ENCODE measurements at places on chromosomes 6 and 20.

- no peak for DNase-seq
These were observed 2.6 kb upstream of the CENPW start for GRCh38 chr6:126337323-126337722.

- DNase-seq, result no peak
These were observed 27.0 kb downstream of the TRIM27 start for GRCh38 chr6:28896505-28897368.

- peak; percentile 53 for DNase-seq
These were observed 8.3 kb downstream of the ELOVL2 start for GRCh38 chr6:11035616-11036350.

GRCh38 chr6:45607798-45608197, 230.1 kb upstream of the SUPT3H start:
- DNase-seq, result peak; percentile 90

DNA sequence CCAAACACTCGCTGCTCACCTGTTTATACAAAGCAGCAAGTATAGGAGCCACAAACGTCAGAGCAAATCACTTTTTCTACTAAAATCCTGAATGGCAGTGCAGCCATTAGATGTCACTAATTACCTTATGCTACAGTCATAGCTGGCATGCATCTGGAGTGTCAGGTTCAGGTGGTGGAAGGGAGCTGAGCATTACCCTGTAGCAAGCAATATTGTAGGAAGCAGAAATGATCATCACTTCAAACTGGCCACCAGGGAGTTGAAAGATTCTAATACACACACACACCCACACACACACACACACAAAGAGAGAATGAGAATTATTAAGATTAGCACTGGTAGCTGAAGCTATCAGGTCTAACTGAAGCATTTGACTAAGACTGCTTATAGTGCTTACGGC, 75.8 kb downstream of the EFHC1 start:
- no peak for DNase-seq

- DNase-seq, result no peak
These were observed 11.2 kb downstream of the UST start for GRCh38 chr6:148757944-148758480.

- DNase-seq, result no peak
These were observed 26.8 kb upstream of the BCAS1 start for GRCh38 chr20:54097236-54097529.

DNA sequence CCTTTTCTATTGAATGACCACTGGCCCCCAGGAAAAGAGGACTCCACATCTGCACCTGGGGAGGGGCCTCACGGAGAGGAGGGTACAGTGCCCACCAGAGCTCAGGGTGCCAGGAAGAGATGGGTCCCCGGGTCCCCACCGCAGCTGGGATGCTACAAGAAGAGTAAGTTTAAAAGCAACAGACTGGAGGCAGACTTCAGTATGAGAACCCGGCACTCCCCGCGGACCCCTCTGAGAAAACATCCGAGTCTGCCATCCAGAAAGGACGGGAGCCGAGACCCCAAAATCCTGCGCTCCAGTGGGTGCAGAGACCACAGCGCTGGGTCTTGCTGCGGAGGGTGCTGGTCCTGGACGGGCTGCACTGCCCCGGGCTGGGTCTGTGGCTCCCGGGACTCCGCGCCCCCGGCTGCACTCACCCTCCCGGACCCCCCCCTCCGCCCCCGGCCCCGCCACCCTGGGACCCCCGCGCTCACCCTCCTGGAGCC, 350 bp downstream of the HELZ2 start:
- DNase-seq, result no peak

DNA sequence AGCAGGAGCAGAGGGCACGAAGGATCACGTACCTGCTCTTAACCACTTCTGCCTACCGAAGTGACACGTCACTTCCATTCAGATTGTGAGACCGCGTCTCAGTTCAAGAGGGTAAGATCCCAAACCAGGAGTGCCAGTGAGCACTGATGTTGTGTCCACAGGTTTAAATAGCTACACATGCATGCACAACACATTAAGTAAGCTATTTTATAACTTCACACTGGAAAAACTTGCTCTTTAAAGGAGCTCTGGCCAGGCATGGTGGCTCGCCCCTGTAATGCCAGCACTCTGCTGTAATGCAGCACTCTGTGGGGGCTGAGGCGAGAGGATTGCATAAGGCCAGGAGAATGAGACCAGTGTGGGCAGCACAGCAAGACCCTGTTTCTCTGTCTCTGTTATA, 21.1 kb downstream of the ABHD12 start:
- DNase-seq, result no peak

GRCh38 chr6:155223646-155224451, 40.0 kb upstream of the CLDN20 start:
- no peak for DNase-seq

DNA sequence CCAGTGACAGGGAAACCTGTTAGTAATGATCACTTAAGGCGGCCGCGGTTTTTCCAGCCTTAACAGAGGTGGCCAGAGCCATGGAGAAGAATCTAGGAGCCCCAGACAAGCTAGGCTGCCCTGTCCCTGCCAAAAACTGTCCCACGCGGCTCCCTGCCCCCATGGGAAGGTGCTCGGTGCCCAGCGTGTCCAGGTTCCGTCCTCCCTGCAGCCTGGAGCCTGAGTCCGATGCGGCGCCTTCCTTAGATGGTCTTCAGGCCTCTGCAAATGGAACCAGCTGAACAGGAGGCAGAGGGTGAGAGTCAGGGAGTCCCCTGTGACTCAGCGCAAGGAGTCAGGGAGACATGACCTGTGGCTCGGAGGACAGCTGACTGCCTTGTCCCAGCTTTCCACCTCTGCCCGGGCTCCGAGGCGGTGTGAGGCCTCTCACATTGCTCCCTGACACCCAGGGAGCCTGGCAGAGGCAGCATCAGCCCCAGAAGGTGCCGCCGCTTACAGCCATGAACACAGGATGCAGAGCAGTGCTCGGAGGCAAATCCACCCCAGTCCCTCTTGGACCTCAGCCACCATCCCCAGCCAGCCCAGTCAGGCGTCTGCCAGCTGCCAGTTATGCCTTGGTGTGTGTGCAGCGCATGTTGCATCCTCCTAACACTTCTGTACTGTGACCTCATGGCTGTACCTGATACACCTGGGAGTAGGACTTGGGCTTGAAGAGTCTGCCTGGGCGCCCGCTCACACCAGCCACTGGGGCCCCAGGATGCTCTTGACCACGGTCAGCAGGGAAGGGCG, 377.7 kb downstream of the CDH4 start:
- DNase-seq, result no peak

- no peak for DNase-seq
These were observed 24.5 kb upstream of the GRM4 start for GRCh38 chr6:34170346-34170745.

DNA sequence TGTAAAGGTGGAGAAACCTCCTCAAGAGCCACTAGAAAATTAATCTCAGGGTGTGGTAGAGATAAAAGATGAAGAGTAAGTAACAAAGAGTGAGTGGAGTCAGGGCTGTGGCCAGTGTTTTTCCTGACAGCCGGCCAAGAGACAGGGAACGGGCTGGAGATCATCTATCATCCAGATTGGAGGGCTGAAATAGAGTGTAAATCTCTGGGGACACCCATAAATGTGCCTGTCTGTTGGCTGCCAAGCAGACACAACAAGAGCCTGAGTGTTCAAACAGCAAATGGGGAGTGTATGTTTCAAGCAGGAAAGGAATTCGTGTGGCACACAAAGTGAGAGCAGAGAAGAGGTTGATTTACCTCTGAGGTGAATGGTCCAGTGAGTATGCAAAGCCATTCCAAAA, 326.4 kb upstream of the KHDRBS2 start:
- no peak for DNase-seq

DNA sequence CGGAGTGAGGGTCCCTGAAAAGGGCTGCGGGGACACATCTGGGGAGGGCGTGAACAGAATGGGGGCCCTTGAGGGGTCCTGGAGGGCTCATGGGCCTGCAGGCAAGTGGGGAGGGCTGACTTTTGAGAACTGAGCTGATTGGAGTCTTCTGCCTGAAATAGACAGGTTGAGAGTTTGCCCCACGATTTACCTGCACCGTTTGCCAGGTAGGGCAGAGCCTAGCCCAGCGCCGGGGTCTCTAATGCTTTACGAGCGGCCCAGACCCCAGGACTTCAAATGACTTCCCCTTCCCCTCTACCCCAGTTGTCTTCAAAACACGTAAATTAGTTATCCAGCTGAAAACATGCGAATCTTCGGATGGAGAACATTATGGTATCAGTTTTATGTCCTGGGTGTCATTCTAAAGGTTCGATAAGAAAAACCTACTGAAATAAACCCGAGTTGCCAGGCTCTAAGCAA, 1.3 kb downstream of the PLCB1 start:
- no peak for DNase-seq

GRCh38 chr20:44186674-44187053, 324 bp downstream of the JPH2 start:
- no peak for DNase-seq

DNA sequence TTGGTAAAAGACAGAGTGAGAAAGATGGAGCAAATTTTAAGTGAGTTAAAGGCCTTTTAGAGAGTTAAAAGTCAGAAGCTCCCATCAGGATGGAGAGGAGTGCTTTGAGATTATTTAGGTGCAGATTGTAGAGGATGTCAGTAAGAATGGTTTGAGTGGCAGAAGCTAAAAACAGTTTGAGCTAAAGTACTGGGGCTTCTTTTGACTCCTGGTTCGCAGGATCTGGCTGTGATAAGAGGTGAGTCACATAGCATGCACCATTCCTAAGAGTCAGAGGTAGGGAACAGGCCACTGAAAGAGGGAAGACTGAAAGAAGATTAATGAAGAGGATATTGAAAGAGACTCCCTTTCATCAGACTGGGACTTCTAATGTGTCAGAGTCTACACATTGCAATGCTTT, 1047.9 kb upstream of the MAP3K7 start:
- DNase-seq, result no peak

DNA sequence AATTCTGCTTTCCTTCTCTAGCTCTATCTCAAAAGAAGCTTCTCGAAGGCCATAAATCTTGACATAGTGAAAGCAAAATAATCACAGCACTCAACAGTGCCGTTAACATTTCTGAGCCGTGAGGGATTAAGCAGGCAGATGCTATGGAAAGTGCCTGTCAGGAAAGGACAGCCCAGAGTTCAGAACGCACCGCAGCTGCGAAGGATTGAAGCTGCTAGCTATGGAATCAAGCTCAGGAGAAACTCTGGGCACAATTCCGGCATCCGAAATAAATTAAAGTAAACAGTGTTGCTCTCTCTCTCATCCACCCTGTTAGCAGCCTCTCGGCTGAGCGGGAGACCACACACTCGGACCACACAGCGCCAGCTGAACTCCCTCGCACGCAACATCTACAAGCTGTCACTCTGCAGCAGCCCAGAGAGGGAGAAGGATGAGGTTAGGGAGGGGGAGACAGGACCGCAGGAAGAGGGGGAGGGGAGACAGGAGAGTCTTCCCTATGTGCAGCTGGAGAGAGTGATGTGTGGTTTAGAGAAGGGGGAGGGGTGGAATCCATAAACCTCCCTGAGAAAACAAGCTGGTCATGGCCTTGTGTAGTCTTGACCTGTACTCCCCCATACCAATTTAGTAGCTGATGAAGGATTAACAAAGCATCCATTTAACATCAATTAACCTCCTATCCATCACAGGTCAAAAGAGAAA, 9.0 kb downstream of the EXOC2 start:
- DNase-seq, result no peak

DNA sequence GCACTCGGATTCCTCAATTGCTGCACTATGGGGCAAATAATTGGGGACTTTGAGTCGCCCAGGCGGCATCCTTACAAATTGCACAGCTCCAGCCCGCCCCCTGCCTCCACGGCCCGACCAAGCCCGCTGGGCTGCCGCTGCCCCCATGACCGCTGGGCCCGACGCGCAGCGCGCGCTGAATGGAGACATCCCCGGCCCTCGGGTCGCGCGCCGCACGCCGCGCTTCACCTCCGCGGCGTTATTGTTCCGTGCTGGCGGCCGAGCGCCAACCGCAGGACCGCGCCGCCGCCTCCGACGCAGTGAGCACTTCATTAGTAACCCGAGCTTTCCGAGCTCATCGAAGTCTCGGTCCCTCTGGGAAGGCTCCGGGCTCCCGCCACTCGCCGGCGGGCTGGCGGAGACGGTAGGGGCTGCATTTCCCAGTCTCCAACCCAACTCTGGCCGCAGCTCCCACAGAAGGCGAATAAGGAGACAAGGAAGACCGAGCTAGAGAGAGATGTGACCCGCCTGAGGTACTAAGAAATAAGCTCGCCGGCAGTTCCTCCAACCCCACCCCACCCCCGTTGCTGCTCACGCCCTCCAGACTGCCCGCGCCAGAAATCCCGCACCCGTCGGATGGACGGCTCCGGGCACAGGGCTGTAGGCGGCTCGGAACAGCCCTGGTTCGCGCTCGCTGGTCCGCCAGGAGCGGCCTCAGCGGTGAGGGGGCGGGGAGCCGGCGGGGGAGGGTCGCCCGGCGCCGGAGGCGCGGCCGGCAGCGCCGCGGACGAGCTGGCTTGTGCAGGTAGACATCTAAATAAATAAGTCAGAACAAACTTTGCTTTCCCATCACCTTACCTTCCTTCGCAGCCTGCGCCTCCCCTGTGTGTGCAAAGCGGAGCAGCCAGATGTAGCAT, 703 bp downstream of the EPHA7 start:
- no peak for DNase-seq

GRCh38 chr6:7528565-7528964, 12.9 kb upstream of the DSP start:
- DNase-seq, result no peak

GRCh38 chr6:44310241-44310640, 2.9 kb downstream of the AARS2 start:
- no peak for DNase-seq

Measured in NCI-H1048 (cell line).